ENCODE measurements at places on chromosomes 2 and 18.

DNA sequence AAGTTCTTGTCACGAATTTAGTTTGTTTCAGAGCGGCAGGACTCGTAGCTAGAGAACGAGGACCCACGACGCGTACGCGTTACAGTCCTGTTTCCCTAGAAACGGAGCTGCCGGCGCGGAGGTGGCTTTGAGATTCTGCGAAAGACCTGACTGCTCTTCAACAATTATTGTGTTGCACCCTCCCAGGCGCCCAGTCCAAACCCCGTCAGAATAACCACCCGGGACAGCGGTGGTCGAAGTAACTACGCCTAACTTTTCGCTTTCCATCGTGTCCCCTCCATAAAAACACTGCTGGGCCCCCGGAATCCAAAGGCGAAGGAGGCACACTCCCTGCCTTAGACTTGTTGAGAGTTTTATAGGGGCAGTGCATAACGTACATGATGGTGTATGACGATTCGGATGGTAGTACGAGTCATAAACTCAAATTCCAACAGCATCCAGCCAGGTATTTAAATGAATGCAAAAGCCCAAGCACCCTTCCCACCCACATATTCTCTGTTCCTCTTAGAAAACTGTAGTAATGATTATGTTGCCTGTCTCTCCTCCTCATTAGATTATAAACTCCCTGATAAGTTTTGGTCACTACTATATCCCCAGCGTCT, 651 bp upstream of the STAM2 start:
- no peak for DNase-seq

GRCh38 chr2:209864716-209865295, 93.2 kb downstream of the UNC80 start:
- DNase-seq = no peak

GRCh38 chr2:158269143-158269542, 167.5 kb downstream of the UPP2 start:
- DNase-seq = no peak

DNA sequence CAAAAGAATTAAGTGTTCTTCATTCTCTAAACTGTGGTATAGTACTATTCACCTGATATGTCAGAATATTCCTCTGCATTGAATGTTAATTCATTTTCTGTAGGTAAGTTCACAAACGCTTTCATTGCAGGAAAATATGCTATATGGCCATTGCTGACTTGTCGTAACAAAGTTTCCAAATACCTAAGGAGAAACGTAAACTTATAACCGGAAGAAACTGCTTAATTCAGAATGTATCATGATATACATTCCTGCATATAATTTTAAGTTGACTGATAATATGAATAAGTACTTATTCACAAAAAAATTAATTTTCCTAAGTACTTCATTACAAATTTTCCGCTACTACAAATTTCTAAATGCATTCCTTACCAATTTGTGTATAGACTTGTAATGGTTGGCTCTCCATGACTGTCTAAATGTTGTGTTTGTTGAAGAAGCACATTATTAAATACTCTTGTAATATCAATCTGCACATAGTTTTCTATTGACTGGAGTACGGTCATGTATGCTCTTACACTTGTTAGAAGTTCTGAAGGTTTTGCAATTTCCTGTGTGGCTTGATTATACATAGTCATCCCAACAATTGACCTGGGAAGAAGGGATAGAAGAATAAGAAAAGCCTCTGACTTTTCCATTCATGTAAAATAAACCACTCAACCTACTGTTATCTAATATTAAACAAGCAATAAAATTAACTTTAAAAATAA, 85.4 kb downstream of the NCKAP1 start:
- no peak for DNase-seq

GRCh38 chr2:239397931-239398471, 2.8 kb downstream of the HDAC4 start:
- no peak for DNase-seq

DNA sequence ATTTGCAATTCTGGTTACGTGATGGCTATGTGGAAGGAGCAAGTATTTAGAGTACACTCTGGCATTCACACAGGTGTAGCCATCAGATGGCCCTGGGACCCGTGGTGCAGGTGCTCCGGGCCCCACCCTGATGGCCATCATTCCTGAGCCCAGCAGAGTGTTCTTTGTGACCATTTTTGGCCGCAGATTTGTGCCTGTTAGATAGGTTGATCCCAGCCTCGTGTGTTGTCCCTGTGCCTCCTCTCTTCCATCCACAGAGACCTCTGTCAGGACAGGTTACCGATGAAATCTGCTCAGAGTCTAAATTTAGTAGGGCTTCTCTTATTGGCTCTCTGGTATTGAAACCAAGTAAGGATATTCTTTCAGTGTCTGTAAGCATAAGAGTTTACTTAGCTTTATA, 33.9 kb downstream of the MAPRE2 start:
- no peak for DNase-seq

GRCh38 chr2:72028351-72028995, 119.2 kb downstream of the CYP26B1 start:
- DNase-seq = no peak

- no peak for DNase-seq
Observed at GRCh38 chr2:215998636-215999035, 14.7 kb downstream of the MREG start.

DNA sequence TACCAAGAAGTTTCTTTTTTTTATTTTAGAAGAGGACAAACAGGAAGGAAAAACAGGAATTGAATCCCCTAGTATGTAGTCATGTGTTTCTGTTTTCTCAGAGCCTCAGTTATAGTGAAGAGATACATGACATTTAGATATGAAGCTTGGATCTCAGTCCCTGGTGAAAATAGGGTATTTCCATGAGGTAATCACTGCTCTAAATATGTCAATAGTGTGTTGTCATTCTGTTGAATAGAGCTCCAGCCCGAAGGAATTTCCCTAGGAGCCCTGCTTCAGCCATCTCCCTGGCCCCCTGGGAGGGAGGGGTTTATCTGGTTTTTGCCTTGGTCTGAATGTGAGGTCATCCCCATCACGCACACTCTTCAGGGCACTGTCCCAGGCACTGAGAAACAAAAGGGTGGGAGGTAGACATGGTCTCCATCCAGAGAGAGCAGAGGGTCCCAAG, 47.1 kb upstream of the REL start:
- DNase-seq = no peak

GRCh38 chr2:24457696-24458386, 33.2 kb upstream of the NCOA1 start:
- DNase-seq = no peak

DNA sequence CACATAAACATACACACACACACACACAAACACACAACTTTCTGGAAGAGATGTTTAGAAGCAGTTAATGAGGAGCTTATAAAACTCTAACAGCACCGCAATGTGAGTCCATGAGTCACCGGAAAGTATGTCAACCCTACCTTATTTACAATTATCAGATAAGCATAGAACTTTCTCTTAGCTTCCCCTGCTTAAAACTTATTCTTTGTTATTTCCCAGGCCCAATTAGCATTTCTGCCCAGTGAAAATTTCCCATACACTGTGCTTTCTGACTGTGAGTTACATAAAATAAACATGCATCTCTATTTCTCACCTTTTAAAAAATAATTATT, 737.6 kb downstream of the LRP1B start:
- DNase-seq = no peak

GRCh38 chr2:128379021-128380015, 60.6 kb upstream of the HS6ST1 start:
- no peak for DNase-seq

DNA sequence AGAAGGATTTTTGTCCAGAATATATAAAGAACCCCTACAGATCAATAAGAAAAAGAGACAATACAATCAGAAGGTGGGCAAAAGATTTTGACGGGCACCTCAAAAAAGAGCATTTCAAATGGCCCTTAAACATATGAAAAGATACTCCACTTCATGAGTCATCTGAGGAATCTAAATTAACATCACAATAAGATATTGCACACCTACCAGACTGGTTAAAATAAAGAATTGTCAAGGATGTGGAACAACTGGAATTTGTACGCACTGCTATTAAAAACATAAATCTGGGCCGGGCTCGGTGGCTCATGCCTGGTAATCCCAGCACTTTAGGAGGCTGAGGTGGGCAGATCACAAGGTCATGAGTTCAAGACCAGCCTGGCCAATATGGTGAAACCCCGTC, 17.0 kb upstream of the NCOA1 start:
- DNase-seq = no peak

GRCh38 chr2:56416500-56417176, 232.8 kb downstream of the CCDC85A start:
- no peak for DNase-seq

DNA sequence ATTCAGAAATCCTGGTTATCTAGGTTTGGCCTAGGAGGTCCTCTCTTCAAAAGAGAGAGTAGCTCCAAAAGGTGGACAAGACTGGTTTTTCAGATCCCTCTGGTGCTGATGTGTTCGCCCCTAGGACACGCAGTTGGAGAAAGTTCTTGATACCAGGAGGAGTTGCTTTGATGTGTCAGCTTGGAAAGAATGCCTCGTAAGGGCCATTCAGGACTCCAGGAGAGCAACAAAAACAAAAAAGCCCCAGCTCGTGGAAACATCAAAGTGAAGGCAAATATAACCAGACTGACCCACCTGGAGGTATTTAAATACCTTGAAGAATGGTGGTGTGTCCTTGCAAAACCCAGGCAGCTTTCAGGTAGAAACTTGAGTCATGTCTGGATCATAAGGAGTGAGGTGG, 12.5 kb upstream of the LBH start:
- DNase-seq = no peak

DNA sequence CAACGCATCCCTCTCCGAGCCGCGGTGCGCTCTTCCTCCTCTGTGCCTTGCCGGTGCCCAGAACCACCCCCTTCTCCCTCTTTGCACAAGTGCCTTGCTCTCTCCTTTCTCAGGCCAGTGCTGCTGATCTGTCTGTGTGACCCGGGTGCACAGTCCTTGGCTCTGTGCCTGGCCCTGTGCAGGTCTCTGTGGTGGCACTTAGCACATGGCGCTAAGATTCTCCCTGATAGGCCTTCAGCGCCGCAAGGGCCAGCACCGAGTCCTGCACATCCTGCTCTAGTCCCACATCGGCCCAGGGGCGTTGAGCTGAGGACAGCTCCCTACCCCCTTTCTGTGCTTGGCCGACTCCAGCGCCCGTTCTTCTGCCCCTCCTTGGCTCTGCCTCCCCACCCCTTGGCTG, 136.1 kb downstream of the NEDD4L start:
- DNase-seq = no peak

DNA sequence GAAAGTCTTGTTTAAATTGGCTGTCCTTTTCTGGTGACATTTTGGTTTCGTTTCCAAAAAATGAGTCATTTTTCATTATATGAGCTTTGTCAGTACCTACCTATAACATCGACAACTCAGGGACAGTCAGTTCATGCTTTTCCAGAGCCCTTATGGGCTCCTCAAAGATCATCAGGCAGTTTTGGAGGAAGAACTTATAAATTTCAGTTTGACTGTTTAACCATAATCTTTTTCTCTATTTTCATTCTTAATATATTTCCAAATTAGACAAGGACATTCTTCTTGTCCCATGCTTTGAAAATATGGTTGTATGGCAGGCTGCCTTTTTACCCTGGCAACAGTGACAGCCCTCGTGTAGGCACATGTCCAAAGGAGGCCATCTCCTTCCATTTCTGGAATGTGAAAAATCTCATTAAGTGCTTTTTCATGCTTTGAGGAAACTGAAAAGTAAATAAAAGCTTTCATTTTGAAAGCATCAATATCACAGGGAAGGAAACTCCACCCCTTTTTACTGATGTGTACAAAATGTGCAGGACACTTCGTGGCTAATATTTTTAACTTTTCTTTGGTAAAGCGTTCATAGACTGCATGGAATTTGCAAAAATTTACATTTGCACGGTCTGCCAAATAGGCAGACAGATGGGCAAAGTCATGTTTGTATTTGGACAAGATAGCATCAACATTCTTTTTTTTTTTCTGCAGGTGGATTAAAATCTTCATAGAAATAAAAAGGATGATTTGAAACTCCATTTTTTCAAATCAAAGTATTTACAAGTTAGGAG, 7.2 kb upstream of the PROC start:
- no peak for DNase-seq

GRCh38 chr2:225041851-225042799, at the start of gene DOCK10:
Gene DOCK10, minus strand, starts transcription at chr2:225042468. Its CDS starts 94 bp downstream, at chr2:225042374.
- no peak for DNase-seq

GRCh38 chr18:32915516-32915915, 142.7 kb upstream of the KLHL14 start:
- no peak for DNase-seq

DNA sequence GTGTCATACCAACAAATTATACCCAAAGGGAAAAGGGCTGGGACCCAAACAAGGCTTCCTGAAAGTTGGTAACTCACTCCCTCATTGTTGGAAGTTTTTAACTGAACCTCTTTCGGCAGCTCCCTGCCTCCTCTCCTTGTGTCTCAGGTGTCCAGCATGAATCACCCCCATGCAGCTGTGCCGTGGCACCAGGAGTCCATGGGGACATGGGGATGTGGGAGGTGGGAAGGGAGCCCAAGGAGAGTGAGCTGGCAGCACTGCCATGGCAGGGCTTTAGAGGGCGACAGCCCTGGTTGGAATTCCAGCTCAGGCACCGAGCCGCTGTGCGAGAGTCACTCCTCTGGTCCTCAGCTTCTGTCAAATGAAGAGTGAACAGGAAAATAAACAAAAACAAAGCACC, 12.5 kb upstream of the GYPC start:
- DNase-seq = no peak

GRCh38 chr2:19799881-19800780, 101.7 kb downstream of the TTC32 start:
- no peak for DNase-seq

DNA sequence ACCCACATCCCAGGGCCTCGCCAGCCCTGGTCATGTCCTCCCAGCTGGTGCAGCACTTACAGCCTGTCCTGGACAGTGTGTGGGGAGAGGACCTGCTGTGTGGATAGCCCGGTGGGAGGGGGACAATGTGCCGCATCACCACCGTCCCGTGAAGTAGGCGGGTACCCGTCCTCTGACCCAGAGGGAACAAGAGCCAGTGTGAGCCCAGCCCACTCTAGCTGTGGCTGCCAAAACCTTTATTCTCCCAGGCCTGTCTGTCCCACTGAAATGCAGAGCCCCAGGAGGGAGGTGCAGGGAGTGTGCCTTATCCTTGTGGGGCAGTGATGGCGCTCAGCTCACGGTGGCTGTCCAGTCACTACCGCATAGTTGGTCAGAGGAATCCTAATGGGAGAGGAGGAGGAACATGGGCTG, 1.7 kb downstream of the TRAF3IP1 start:
- DNase-seq = no peak
